K562 (cell line): ENCODE measurements at places on chromosomes 11 and 22. TPM values are rescaled to one million over a fixed set of nuclear protein-coding genes. Genes with fewer than 3 reads are reported as not detected.
A peak's percentile ranks its signal among the peaks of the same experiment; 100 is the strongest.

GTSE1 gene
- 20.5 and 22.5 TPM in 2 replicates for total RNA-seq

DNA sequence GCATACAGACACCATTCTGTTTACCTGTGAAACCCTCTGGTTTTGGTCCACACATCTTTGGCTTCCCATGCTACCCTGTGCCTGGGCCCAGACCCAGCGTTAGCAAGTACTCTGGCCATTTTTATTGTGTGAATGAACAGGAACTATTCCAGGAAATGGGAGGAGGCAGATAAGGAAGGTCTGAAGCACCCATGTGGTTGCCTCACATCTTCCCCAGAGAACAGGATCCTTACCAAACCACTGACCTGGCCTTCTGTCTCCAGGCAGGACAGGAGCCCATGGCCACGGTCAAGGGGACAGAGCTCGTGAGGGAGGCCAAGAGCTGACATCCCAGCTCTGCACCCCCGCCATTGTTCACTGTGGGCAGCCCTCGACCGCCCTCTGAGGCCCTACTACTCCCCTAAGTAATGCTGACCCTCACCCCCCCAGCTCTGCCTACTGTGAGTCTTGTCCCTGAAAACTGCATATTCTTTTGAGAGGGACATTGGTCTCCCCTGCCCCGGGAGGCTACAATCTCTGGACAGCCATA lies 97.7 kb upstream of the TP53I11 start:
- DNase-seq, result no peak

- no peak for DNase-seq
These were observed 75.3 kb upstream of the CREB3L1 start for GRCh38 chr11:46202149-46202548.

MMP12 gene
- not detected in 2 replicates for total RNA-seq

GRCh38 chr11:55172734-55173415 lies 89.1 kb upstream of the TRIM48 start:
- DNase-seq, result no peak

- peak; percentile 34 for DNase-seq
These were observed 1.5 kb upstream of the JAML start for GRCh38 chr11:118226296-118226695.

GRCh38 chr11:78030429-78031325 lies 7.6 kb upstream of the KCTD14 start:
- no peak for DNase-seq

ZBTB16 gene
- 0.18 and 0.40 TPM in 2 replicates for total RNA-seq

DNA sequence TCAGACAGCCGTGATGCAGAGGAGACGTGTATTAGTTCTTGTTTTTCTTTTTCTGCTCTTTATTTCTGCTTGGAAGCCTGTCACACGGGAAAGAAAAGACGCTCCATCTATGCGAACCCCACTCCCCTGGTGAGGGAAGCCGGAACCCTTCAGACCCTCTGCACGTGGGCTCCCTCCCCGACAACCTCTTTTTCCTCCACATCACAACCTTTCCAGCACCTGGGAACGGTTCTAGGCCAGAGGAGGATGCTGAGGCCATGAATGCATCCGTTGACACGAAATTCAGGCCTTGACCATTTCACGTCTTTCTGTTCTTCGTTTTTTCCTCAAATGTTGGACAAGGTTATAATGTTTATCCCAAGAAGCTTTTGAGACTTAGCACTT lies 85.3 kb upstream of the WNT7B start:
- no peak for DNase-seq

DNA sequence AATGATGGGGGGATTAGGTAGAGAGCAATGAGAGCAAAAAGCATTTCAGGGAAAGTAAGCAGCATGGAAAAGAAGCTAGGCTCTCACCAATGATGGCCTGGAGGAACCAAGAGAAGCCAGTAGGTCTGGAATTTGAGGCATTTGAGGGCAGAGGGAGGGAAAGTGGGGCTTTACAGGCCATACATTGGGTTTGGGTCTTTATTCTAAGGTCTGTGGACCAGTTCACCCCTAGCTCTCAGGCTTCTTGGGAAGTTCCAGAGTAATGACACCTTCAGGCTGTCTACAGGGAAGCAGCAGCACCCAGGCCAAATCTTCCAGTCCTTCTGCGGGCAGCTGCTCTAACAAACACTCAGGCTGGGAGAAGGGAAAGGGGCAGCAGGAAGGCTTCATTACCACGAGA lies 29.4 kb downstream of the ARFGAP2 start:
- DNase-seq, result no peak

- DNase-seq, result no peak
These were observed 89.0 kb downstream of the RELT start for GRCh38 chr11:73465023-73465675.

GALR3 gene
- total RNA-seq, result 0.13 and 0.31 TPM in 2 replicates

- no peak for DNase-seq
These were observed 906.9 kb downstream of the BRD1 start for GRCh38 chr22:48920776-48921241.

- peak; percentile 25 for DNase-seq
These were observed 346 bp downstream of the FJX1 start for GRCh38 chr11:35618497-35619115.

- no peak for DNase-seq
These were observed 36.7 kb downstream of the PPFIA1 start for GRCh38 chr11:70307176-70307575.

GRCh38 chr11:128943428-128943976 lies 831 bp upstream of the TP53AIP1 start:
- DNase-seq, result no peak

DNA sequence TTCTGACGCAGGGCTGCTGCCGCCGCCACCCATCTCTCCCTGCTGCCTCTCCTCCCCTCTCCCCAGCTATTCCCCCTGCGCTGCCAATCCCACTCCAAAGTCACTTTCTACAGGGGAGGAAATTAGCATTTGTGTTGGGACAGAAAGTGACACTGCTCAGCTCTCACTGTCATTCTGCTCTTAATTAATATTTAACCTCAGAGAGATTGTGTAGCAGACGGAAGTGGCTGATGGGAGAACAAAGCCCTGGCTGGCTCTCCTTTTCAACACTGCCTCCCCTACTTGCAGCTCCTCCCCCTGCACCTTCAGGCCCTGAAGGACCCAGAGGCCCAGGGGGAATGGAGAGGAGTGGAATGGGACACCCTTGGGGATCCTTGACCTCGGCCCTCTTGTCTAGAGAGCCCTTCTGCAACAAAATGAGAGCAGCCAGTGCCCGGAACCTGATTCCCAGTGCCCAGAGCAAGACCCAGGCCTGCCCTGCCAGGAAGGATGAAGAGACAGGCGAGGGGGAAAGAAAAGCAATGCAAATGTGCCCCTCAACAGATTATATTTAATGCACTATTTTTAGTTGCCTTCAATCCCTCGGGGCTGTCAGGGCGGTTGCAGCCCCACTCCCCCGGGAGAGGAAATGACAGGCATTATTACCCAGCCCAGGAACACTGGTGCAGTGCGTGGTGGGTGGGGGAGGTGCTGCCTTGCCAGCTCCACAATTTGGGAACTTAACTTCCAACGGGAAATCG lies 14.6 kb upstream of the NRGN start:
- DNase-seq, result no peak

DNA sequence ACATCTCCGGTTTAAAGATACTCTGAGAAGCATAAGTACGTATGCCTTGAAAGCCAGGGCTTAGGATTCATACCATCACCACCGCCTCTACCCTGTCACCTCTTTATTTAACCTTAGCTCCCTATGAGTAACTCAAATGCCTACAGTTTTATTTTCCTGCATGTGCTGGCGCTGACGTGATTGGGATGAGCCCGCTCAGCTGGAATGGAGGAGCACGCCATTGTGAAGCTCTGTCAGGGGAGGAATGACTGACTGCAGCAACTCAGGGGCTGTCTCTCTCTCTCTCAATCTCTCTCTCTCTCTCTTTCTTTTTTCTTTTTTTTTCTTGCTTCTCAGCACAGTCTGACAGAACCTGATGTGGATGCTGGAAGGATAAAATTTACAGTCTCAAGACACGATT lies 12.4 kb downstream of the CAVIN3 start:
- DNase-seq, result no peak

DNA sequence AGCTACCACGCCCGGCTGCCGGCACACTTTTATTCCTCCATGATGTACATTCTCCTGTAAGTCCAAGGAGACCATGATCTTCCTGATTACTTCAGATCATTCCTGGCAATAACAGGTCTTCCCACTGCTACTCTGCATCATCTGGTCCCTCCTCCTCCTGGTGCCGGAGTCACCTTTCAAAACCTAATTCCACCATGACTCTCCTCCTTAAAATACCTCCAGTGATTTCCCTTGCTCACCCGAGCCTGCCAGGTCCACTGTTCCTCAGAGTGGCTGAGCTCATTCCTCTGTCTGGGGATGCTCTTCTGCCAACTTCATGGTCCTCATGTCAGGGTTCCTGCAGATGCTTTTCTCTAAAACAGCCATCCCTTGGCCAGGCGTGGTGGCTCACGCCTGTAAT lies 3.9 kb upstream of the LTBP3 start:
- DNase-seq, result no peak

- peak; percentile 23 for DNase-seq
These were observed 106.4 kb upstream of the SESN3 start for GRCh38 chr11:95337175-95337957.
